Thoracic aorta (tissue), 2 donors: ENCODE measurements at places on chromosomes 4 and X. TPM values are rescaled to one million over a fixed set of nuclear protein-coding genes. Genes with fewer than 3 reads are reported as not detected.

- no peak for DNase-seq
Measured at GRCh38 chr4:7641712-7642111, 207.0 kb upstream of the PSAPL1 start.

GRCh38 chr4:30495651-30496310 is 224.4 kb upstream of the PCDH7 start:
- DNase-seq: no peak

- no peak for DNase-seq
Measured at GRCh38 chrX:10676235-10676957, 56.0 kb upstream of the MID1 start.

The POLR2B gene
- 48.3 TPM for total RNA-seq

GRCh38 chrX:40197071-40197470 is 99.3 kb upstream of the BCOR start:
- DNase-seq: no peak

DNA sequence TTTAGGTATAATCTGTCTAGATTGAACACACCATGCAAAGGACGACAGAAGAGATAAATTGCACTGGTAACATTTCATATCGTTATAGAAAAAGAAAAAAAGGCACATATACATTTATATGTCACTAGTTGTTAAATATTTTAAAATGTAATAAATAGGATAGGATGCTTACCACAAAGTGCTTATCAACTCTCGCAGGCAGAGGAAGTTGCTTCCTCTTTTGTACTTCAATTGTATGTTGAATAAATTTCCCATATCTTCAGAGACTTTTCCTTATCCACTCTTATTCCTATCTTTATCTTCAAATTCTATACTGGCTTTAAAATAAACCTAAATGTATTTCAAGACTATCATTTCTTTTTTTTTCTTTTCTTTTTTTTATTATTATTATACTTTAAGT is 163.3 kb upstream of the SPOCK3 start:
- no peak for DNase-seq

GRCh38 chr4:10033191-10033881 is 12.0 kb upstream of the SLC2A9 start:
- DNase-seq: no peak

The GPM6B gene
- 33.7 TPM for total RNA-seq

The MAGED4 gene
- 0.63 TPM for total RNA-seq
